ENCODE measurements at places on chromosomes 6 and 20.

GRCh38 chr6:3746696-3747095 lies 4.8 kb downstream of the PXDC1 start:
- no peak for DNase-seq

GRCh38 chr20:23606652-23607049 lies 934 bp upstream of the CST9 start:
- peak; percentile 71 for DNase-seq

GRCh38 chr6:43246301-43247113 lies 3.2 kb downstream of the TTBK1 start:
- no peak for DNase-seq

DNA sequence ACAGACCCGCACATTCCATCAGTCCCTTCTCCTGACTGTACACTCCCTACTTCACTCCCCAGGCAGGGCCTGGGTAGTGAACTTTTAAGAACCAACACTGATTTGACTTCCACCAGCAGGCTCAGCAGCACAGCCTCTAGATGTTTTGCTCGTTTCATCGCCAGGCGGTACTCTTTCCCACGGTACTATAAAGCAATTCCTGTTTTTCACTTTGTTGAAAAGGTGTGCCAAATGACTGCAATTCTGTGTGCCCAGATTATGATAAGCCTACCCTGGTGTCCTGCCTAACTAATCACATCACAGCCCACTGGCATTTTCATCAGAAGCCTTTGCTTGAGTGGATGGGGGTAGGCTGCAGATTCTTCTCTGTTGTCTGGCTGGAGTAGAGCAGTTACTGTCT lies 12.9 kb upstream of the WTAP start:
- no peak for DNase-seq

DNA sequence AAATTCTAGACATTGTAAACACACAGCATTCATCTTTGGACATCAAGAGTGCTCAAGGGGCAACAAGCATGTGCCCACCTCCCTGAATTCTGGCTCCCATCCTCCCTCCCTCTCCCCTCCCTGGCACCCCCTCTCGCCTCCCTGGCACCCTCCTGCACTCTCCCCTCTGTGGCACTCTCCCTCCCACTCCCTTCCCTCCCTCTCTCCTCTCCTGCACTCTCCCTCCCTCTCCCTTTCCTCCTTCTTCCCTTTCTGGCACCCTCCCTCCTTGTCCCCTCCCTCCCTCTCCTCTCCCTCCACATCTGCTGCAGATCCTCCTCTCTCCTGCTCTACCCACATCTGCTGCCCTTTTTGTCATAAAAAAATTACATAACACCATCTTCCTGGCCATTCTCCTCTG lies 113.0 kb upstream of the SLC22A23 start:
- no peak for DNase-seq

DNA sequence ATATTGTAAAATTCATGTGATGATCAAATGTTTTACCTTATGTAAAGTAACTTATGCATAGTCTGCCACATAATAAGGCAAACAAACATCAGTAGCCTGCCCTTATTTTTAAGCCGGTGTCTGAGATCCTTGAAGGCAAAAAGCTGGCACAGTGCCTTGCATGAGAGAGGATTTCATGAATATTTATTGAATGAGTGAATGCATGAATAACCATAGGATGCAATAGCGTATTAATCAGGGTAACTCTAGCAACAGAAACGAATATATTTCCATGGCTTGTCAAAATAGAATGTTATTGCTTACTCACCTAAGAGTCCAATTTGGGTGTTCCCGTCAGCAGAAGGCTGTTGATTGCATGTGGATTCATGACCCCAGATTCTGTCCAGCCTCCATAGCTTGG lies 34.9 kb downstream of the BTBD3 start:
- DNase-seq, result no peak

- DNase-seq, result peak; percentile 51
Observed at GRCh38 chr6:136723780-136724179, 68.5 kb downstream of the MAP3K5 start.

GRCh38 chr6:42269974-42270510 lies 52.4 kb upstream of the MRPS10 start:
- DNase-seq, result no peak
